ENCODE measurements at places on chromosomes 11 and 22. TPM values are rescaled to one million over a fixed set of nuclear protein-coding genes. Genes with fewer than 3 reads are reported as not detected.
A peak's percentile ranks its signal among the peaks of the same experiment; 100 is the strongest.

DNA sequence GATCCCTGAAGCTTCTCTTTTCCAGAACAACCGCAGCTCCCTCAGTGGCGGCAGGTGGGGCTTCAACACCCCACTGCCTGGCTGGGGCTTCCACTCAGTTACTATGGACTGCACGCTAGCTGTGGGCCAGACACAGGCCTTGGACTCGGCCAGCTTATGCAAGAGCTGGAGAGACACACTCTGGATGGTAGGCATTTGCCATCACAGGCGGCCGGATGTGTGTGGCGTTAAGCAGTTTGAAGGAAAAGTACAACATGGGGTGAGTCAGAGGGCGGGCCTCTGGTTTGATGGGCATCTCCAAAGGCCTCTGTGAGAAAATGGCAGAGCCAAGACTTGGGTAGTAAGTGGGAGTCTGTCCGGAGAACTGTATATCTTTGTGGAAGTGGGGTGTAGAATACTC, 17.6 kb downstream of the KCNJ4 start:
- no peak for DNase-seq
- no peaks in the 10 kb centered on the region for H3K27me3 ChIP-seq
- no peak overlapping the region for H3K4me3 ChIP-seq
- H3K36me3 ChIP-seq = no peaks in the 10 kb centered on the region

DNA sequence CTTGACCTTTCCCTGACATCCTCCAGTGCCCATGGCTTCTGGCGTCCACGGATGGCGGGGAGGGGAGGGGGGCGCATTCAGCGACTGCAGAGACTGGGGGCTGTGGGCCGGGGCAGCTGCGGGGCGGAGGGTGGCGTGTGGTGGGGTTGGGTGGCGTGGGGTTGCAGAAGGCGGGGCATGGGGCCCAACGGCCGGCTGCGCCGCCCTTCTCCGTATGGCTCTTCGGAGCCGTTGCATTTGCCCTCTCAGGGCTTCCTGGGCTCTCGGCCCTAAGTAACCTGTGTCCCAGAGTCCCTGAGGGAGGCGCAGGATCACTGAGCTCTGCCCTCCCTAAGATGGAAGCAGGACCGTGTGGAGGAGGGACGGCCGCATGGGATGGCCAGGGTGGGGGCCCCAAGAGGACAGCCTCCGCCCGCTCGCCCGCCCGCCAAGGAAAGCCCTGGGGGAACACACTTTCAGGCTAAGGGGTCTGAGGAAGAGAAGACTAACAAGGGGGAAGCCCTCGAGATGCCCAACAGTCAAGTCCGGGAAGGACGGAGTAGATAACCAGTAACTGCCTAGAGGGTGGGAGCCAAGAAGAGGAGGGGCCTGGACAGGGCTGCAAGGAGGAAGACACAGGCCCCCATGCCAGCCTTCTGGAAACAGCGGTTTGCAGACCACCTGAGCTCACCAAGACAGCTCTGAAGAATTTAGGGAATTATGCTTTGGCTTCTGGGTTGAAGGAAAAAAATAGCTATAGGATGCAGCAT, 9.2 kb upstream of the AIFM3 start:
- H3K36me3 ChIP-seq = no peaks in the 10 kb centered on the region
- H3K4me1 ChIP-seq = peaks cover 10% of the 10 kb centered on the region
- peak overlapping the region; percentile 71 for H3K4me3 ChIP-seq
- no peaks in the 10 kb centered on the region for H3K27me3 ChIP-seq
- peak overlapping the region; percentile 31 for H3K27ac ChIP-seq
- DNase-seq = peak; percentile 41

GRCh38 chr11:2518111-2518982, 73.5 kb downstream of the KCNQ1 start:
- no peaks in the 10 kb centered on the region for H3K4me1 ChIP-seq
- no peak overlapping the region for H3K27ac ChIP-seq
- H3K27me3 ChIP-seq = no peaks in the 10 kb centered on the region
- H3K4me3 ChIP-seq = no peak overlapping the region
- H3K36me3 ChIP-seq = no peaks in the 10 kb centered on the region

TRIM48 gene
- not detected for total RNA-seq

DBX1 gene
- total RNA-seq = not detected

- H3K4me3 ChIP-seq = no peak overlapping the region
- H3K4me1 ChIP-seq = peaks cover 3% of the 10 kb centered on the region
- no peaks in the 10 kb centered on the region for H3K27me3 ChIP-seq
- H3K36me3 ChIP-seq = no peaks in the 10 kb centered on the region
- H3K27ac ChIP-seq = no peak overlapping the region
- no peak for DNase-seq
Measured at GRCh38 chr11:113016905-113017304, 55.7 kb downstream of the NCAM1 start.

GRCh38 chr11:73213196-73214143, 4.6 kb upstream of the P2RY2 start:
- no peak for DNase-seq
- no peaks in the 10 kb centered on the region for H3K36me3 ChIP-seq
- H3K27ac ChIP-seq = no peak overlapping the region

SPTBN2 gene
- 37.8 TPM for total RNA-seq

DNA sequence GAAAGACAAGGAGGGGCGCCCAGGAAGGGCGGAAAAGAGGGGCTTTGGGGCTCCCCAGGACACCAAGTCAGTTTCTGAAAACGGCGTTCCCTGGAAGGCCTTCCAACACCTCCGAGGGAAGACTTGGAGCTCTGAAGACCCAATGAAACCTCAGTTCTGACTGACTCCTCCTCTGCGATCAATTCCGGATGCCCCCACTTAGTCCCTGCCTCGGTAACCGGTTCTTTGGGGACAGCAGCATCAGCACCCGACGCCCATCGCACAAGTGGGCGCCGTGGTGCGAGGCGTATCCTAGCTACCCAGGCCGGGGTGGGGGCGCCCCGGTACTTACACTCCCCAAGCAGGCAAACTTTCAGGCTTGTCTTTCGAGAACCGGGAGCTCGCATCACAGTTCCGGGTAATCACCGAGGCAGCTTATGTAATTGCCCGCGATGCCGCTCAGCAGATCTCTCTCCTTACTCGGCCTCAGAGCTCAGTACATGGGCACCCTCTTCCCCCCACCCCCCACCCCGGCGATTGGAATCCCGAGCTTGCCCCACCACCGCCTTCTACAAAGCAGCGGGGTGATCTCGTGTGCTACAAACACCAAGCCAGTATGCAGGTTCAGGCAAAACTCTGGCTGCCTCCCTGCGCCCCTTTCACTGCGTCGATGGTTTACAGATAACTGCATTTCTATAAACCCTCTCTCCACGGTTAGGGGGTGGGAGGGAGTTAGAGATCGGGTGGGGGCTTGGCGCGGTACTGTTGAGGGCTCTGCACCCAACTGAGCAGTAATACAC, 2.0 kb downstream of the TENM4 start:
- no peak overlapping the region for H3K4me3 ChIP-seq
- no peak overlapping the region for H3K27ac ChIP-seq
- no peaks in the 10 kb centered on the region for H3K36me3 ChIP-seq
- H3K4me1 ChIP-seq = peaks cover 6% of the 10 kb centered on the region

MCHR1 gene
- not detected for total RNA-seq

- H3K4me1 ChIP-seq = no peaks in the 10 kb centered on the region
- no peaks in the 10 kb centered on the region for H3K27me3 ChIP-seq
- H3K27ac ChIP-seq = no peak overlapping the region
- DNase-seq = no peak
- H3K4me3 ChIP-seq = no peak overlapping the region
- H3K36me3 ChIP-seq = no peaks in the 10 kb centered on the region
Measured at GRCh38 chr11:25527841-25528240, 804.1 kb upstream of the ANO3 start.

DNA sequence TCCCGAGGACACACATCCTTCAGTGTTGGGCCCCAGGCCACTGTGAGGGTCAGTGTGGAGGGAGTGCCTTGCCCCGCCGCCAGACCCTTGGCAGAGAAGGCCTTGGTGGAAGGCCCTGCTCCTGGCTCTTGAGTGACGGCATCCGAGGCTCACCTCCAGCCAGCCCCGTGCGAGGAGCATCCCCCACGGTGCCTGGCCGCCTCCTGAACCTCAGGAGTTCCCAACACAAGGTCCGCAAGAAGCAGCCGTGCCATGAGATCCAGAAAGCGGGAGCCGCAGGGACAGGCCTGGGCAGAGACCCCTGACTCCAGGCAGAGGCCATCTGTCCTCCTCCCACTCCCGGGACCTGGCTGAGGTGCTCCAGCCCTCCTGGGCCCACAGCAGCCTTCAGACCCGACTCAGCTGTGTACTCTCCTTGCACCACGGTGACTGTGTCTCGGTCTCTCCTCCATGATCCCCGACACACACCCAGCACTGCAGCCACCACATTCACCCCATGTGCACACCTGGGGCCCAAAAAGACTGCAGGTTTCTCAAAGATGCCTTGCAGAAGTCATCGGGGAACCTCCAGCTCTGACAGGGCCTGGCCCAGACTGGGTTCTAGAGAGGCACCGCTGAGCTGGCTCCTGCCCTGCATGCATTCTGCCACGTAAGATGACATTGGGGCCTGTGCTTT, 870.2 kb downstream of the BRD1 start:
- no peak overlapping the region for H3K4me3 ChIP-seq
- H3K36me3 ChIP-seq = no peaks in the 10 kb centered on the region
- H3K27me3 ChIP-seq = peaks cover 10% of the 10 kb centered on the region
- no peak overlapping the region for H3K27ac ChIP-seq

DNA sequence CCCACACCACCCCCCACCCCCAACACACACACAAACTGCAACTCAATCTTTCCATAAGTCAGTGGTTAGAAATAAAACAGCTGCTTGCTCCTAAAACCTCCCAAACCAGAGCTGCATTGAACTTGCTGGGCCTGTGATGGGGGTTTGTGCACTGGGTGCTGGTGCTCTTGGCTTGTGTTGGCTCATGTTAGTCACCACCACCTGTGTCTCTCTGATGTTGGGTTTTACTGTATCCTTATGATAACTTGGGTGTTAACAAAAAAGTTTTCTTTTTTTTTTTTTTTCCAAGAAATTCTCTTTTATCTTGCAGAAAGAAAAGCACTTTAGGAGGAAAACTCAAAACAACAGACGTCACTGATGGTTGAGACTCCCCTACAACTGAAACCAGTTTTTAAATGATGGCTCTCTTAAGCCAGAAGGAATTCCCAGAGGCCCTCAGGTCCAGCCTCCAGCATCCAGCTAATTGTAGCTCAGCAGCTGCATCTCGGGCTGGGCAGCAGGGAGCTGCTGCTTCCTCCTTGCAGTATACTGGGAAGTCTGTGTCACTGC, 79.9 kb upstream of the DRD2 start:
- DNase-seq = no peak
- no peaks in the 10 kb centered on the region for H3K4me1 ChIP-seq
- no peaks in the 10 kb centered on the region for H3K36me3 ChIP-seq
- H3K4me3 ChIP-seq = no peak overlapping the region
- H3K27ac ChIP-seq = no peak overlapping the region
- no peaks in the 10 kb centered on the region for H3K27me3 ChIP-seq

GRCh38 chr11:10744206-10744605, 6.8 kb upstream of the CTR9 start:
- H3K4me1 ChIP-seq = no peaks in the 10 kb centered on the region
- no peaks in the 10 kb centered on the region for H3K27me3 ChIP-seq
- no peak overlapping the region for H3K4me3 ChIP-seq
- H3K27ac ChIP-seq = no peak overlapping the region
- H3K36me3 ChIP-seq = no peaks in the 10 kb centered on the region

DNA sequence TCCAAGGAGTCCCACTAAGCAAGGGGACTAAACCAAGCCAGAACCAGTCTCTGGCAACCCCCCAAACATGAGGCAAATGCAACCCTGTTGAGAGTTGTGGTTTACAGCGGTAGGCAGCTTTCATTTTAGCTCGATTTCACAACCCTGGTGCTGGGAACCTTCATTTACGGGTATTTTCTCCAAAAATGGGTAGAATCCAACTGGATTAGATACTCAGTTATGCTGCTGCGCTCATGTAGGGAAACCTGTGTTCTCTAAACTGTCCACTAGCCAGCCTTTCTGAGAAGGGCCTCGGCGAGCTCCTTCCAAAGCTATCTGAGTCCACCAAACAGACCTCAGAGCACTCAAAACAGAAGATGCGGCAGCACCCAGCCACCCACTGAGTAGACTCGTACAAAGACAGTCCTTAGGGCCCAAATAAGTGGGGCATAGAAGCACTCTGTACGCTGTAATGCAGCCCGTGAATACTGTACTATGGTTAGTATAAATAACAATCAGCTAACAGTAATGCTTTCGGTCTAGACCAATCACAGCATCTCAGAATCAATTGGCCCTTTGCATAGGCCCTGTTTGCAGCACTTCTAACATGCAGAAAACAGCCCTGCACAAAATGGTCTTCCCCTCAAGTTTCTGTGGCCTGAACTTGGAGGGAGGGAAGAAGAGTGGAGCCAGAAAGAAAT, 104.7 kb downstream of the ETS1 start:
- H3K27me3 ChIP-seq = no peaks in the 10 kb centered on the region
- DNase-seq = no peak
- no peak overlapping the region for H3K27ac ChIP-seq
- H3K4me3 ChIP-seq = no peak overlapping the region
- no peaks in the 10 kb centered on the region for H3K4me1 ChIP-seq
